Activated naive CD4-positive, alpha-beta T cell treated with anti-CD3 and anti-CD28 coated beads for 36 hours (primary cell): ENCODE measurements at places on chromosomes 5 and 9. TPM values are rescaled to one million over a fixed set of nuclear protein-coding genes. Genes with fewer than 3 reads are reported as not detected.

DNA sequence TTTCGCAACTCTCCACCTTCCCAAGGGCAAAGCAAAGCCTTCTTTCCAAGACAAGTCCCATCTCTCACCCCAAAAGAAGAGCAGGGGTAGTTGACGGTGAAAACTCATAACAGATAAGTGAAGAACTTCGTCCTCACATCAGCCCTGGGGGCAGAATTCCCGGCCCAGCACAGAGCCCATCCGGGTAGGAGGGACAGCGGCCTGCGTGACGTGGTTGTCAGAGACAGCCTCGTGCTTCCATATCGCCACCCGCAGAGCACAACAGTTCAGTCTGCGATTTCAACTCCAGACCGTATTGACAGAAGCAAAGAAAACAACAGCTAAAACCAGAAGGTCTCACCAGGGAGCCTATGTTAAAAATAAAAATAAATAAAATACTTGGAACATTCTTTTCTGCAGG lies 273.2 kb downstream of the SYK start:
- DNase-seq = no peak

- DNase-seq = no peak
Measured at GRCh38 chr5:55636177-55636576, 75.9 kb downstream of the SLC38A9 start.

GRCh38 chr5:142743592-142744441 lies 26.4 kb upstream of the ARHGAP26 start:
- DNase-seq = no peak

DNA sequence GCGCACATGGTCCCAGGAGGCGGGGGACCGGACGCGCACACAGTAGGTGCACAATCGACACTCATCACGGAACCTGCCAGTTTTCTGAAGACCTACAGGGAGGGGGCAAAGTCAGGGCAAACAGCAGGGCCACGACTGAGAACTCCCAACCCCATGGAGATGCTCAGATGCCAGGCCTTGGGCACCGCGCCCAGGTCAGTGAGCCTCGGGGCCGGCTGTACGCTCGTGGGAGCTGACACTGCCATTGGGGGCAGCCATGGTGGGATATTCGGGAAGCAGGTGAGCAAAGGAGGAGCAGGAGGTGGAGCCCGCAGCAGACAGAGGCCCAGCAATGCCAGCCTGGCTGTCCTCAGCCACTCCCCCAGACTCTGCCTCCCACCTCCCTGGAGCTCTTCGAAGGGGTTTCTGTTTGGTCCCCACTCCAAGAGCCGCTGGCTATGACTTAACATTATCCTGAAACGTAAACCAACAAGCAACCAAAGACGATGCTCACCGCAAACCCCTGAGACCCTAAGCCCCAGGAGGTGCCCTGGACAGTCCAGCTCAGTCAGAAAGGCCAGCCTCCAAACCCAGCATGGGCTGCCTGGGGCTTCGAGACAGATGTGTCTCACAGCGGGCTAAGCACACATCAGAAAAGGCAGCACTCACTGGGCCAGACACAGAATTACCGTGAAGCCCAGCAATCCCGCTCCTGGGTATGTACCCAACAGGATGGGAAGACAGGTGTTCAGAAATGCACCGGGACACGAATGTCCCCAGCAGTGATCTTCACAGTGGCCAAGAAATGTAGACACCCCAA lies 78.4 kb downstream of the VAV2 start:
- DNase-seq = no peak

GRCh38 chr9:132703336-132703735 lies 33.1 kb downstream of the GTF3C4 start:
- DNase-seq = no peak

DNA sequence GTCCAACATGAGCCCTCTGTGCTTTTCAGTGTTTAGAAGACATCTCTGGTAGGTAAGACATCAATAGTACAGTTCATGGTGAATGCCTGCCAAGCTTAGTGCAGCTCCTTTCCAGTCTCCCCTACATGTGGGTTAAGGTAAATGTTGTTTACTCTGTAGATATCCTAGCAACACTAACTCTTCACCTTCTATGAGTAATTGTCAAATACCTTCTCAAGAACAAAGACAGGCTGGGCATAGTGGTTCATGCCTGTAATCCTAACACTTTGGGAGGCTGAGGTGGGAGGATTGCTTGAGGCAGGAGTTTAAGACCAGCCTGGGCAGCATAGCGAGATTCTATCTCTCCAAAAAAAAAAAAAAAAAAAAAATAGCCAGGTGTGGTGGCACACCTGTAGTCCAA lies 18.7 kb upstream of the RASGRF2 start:
- no peak for DNase-seq

DNA sequence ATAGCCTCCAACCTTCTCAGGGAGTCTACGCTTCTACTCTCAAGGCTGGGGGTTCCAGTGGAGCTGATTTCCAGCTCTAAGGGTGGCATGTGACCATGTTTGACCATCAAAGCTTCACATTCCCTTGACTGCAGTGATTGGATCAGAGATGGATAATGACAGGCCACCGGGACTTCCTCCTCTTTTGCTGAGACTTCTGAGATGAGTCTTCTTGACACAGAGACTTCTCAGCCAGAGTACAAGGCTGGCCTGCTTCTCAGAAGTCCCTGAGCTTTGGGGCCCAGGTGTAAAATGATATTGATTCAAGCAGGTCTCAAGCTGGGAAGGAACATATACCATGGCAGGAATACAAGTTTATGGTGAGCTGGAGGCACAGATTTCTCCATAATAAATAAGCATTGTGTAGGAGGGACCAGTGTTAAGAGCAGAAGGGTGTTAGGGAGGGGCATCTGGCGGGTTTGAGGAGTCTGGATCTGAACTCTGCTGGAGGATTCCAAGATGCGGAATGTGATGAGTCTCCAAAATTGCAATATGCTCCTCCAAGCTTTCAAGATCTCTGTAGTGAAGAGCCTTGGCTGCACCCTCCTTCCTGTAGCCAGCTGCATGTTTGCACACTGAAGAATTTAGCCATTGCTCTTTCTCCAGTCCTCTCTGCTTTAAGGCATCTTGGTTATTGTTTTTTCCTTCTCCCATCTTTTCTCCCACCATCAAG lies 41.7 kb upstream of the HSD17B4 start:
- DNase-seq = peak; percentile 53

DNA sequence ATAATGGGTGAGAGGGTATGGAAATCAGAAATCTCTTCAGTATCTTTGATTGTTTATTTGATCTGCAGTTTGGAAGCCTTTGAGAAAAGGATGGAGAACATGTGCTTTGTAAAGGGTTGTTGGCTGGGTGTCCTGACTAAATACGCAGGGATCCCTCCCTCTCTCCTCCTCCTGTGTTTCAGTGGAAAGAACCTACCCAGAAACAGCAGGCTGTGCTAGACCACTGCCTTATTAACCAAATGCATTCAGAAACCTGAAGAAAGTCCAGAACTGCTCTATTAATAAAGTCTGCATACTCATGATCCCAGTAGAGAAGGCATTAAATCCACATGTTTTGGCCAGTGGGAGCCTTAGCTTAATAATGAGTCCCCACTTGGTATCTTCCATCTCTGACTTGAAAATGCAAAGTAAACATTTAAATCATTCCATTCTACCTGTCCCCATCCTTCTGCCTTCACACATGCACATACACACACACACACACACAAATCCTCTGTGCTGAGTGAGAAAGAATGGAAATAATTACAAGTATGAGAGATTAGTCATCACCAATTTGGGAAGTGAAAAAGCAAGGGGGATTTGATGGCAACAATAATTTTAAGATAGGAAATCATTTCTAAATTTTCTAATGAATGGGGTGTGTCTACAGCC lies 10.0 kb upstream of the LECT2 start:
- DNase-seq = no peak

DNA sequence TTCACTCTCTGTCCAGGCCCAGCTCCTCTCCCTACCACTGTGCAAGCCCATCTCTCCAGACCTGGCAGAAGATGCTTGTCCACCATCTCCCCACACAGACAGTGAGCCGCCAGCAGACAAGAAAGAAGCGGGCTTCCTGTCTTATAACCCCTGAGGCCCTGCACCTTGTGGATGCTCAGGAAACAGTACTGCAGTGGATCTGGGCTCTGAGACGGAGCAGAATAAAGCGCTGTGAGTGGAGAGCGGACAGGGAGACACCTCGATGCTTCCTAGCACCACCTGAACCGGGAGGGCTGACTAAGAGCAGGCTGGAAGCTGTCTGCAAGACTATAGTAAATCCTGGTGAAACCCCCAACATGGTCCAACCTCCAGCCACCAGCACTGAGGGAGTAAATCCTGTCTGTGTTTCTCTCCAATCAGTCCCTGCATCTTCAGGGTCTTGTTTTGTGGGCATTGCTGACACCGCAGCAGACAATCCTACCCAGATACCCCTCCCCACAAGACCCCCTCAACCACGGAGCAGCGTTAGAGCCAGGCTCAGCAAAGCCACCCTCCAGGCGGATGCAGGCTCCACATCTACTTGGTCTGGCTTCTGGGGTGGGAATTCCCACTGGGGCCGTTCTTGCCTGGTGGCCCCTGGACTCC lies 18.7 kb downstream of the ORM2 start:
- no peak for DNase-seq

DNA sequence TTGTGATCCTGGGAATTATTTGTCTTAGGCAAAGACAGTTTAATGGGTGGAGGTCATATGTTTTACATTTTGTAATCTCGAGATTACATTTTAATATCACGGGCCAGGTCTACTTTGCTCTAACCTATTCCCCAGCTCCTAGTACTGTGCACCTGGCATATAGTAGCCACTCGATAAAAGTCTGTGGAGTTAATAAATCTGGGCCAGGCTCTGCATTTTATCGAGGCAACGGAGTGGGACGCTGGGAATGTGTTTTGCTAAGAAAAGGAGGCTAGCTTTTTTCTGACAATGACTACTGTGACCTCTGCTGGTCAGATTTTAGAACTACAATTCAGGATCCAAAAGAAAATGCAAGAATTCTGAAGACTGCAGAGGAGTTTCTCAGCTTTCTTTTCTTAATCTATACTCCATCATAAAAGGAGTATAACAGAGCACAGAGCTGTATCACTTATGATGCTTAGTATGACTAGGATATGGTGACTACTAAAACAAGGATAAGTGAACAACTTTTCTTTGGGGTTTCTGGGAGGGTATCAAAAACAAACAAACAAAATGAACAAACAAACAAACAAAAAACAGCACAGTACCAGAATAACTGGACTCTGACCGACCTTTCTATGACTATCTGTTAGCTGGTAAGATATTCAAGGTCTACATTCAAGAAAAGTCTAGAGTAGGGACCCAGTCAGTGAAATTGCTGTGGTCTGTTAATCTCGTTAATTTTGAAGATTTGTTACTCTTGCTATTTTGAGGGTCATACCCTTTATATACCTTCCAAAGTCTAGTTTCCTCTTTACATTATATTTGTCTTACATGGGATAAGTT lies 46.1 kb upstream of the CER1 start:
- DNase-seq = no peak

DNA sequence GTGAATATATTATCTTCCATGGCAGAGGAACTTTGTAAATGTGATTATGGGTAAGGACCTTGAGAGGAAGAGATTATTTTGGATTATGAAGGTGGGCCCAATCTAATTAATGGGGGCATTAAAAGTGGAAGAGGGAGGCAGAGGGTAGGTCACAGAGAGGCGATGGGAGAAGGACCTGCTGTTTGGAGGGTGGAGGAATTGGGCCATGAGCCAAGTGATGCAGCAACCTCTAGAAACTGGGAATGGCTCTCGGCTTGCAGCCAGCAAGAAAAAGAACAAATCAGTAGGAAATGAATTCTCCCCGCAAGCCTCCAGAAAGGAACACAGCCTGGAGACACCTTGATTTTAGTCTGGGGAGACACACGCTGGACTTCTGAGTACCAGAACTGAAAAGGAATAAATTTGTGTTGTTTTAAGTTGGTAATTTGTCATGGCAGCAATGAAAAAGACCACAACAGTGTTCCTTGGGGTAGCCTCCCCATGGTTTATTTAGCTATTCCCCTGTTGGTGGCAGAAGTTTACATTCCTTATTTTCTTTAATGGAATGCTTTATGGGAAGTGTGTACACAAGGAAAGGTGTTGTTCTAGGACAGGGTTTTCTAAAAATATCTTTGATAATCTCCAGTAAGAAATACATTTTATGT lies 103.6 kb downstream of the HSPA4 start:
- DNase-seq = no peak

DNA sequence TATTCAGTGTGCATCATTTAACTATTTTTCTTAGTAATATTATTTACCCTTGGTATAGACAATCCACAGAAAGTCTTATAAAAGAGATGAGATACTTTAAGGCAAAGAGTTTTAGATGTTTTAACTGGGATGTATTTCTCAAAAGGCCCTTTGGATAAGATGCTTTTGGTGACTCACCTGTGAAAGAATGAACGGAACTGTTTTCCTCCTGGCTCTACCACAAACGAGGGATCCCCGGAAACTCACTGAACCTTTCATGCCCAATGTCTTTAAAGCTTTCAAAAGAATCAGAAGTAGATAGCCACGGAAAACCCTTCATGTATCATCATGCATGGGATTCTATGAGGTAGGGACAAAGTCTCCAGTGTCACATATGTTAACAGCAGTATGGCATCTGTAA lies 1.6 kb downstream of the ZNF782 start:
- DNase-seq = no peak

DNA sequence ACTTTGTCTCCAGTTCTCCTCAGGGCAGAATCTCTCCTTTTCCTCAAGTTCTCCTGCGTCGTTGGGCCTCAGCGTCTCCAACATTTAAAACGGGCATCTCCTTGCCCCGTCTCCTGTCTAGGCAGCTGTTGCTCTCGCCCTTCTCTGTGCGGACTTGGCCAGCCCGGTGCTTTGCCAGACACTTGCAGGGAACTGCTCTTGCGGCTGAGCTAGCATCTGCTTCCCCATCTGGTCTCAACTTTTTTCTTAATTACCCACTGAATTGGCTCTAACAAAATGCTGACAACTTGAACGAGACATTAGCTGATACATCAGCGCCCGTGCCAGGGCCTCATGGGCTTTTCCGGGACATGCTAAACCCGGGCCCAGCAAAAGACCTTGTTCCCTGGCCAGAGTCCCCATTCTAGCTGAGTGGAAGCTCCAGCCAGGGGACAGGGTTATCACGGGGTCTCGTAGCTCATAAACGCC lies 25.1 kb downstream of the ZNF618 start:
- no peak for DNase-seq

DNA sequence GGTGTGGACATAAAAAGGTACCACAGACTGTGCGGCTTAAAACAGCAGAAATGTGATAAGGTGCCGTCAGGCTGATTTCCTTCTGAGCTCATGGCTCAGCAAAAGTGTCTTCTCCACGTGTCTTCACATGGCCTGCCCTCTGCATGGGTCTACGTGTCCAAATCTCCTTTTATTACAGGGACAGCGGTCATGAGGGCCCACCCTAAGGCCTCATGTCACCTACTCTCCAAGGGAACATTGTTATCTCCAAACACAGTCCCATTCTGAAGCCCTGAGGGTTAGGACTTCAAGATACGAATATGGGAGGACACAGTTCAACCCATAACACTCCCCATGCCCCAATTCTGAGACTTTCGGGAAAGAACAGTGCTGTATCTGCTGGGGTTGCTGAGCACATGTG lies 35.2 kb downstream of the COL23A1 start:
- DNase-seq = no peak

FRRS1L gene
- total RNA-seq = not detected

GRIA1 gene
- not detected for total RNA-seq

ABO gene
- not detected for total RNA-seq

GRAMD2B gene
- 10.8 TPM for total RNA-seq

ENTR1 gene
- total RNA-seq = 85.7 TPM

LCN10 gene
- 0.83 TPM for total RNA-seq

AIF1L gene
- total RNA-seq = 1.4 TPM

PCDHB15 gene
- not detected for total RNA-seq

PCDHB16 gene
- total RNA-seq = not detected

PRSS3 gene
- total RNA-seq = not detected
